SK-N-SH (cell line): ENCODE measurements at places on chromosomes 1 and 21.
A peak's percentile ranks its signal among the peaks of the same experiment; 100 is the strongest.

- DNase-seq, result no peak
Measured at GRCh38 chr1:46581681-46582455, 22.2 kb downstream of the MKNK1 start.

DNA sequence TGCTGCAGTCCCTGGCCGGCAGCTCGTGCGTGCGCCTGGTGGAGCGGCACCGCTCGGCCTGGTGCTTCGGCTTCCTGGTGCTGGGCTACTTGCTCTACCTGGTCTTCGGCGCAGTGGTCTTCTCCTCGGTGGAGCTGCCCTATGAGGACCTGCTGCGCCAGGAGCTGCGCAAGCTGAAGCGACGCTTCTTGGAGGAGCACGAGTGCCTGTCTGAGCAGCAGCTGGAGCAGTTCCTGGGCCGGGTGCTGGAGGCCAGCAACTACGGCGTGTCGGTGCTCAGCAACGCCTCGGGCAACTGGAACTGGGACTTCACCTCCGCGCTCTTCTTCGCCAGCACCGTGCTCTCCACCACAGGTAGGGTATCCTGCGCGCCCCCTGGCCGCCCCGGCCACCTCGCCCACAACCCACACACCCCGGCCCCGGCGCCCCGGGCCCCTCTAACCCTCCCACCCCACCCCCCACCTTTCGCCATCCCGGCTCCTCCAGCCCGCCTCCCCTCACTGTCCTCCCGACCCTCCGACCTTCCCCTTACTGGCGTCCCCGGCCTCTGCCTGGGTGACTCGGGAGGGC, 352 bp downstream of the KCNK1 start:
- DNase-seq, result no peak

GRCh38 chr1:81032374-81032773, 768.4 kb upstream of the ADGRL2 start:
- no peak for DNase-seq

DNA sequence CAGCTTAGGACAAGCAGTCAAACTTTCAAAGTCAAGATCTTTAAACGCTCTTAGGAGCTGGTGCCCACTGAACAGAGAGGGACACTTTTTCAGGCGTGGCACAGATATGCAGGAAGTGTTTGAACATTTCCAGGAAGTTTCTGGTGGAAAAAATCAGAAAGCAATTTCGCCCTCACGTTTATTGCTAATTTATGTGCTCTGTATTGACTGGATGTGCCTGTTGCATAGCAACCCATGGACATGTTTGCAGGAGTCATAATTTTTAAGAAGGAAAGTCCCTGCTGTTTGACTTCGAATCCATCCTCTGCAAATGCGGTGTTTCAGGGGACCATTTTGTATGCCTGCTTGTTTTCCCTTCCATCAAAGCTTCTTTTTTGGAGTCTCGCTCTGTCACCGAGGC, 239.9 kb upstream of the IRF2BP2 start:
- no peak for DNase-seq

GRCh38 chr1:235315735-235316134, 12.2 kb downstream of the ARID4B start:
- DNase-seq, result no peak

DNA sequence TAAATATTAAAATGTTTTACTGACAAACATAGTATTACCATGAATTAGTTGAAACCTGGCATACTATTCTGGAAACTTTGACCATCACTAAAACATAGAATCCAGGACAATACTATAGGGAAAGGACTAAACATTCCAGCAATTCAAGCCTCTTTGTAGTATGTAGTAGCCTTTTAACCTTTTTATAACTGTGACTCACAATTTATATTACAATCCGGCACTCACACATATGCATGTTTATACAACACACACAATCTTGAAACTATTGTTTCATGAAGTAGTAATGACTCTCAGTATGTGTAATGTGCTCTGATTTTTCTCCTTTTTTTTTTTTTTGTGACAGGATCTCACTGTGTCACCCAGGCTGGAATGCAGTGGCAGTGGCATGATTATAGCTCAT, 64.3 kb downstream of the ANKRD13C start:
- no peak for DNase-seq

- DNase-seq, result no peak
Measured at GRCh38 chr21:34072145-34073031, 990 bp upstream of the MRPS6 start.

DNA sequence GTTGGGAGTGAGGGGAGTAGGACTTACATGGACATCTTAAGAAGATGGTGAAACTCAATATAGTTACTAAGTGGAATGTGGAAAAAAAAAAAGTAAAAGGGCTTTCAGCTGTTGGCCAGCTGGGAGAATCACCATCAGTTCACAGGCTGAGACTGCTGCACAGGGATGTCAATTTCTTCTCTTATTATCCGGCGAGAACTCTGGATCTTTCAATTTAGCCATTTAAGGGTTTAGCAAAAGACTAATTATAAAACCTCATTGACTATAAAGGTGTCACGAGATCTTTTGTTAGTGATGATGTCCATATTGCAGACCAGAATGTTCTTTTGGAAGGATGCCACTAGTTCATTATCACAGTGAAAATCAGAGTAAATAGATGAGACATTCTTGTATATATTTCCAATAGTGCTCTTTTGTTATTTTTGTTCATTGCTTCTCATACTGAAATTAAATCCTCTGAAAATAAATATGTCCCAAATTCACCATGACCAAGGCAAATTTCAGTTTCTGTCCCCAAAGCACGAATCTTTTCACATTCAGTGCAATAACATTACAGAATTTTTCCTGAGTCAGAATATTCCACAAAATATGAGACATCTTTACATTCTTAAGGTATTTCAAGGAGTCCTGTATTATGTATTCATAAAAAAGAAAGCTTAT, 266.1 kb downstream of the DNM3 start:
- DNase-seq, result peak; percentile 14

DNA sequence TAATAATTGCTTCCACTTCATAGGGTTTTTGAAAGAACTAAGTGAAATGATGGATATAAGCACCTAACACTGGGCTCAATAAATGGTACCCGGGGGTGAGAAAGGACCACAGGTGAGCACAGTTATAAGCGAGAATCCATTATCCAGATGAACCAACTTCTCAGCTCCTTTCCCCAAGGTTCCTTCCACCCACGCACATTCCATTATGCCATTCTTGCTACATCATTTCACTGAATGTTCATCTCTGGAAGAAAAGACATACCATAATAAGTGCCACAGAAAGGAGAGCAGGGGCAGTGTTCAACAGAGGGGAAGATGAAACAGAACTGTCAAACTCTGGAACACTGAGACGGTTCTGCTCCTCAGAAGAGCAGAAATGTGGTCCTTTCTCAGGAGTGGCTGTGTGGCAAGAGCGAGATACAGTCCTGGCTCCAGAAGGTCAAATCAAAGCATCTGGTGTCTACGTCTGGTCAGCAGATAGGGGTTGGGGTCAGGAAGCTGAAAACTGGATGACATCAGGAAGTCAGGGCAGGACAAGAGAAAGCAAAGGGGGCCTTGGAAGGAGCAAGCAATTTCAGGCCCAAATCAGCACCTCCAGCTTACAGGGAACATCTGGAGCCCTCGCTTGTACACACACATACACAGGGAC, 255.4 kb upstream of the TMEM51 start:
- DNase-seq, result no peak

- DNase-seq, result no peak
Measured at GRCh38 chr1:15331734-15332133, 78.0 kb upstream of the EFHD2 start.
